Glutamatergic neuron (in vitro differentiated cells): ENCODE measurements at places on chromosomes 1 and 21. TPM values are rescaled to one million over a fixed set of nuclear protein-coding genes. Genes with fewer than 3 reads are reported as not detected.
A peak's percentile ranks its signal among the peaks of the same experiment; 100 is the strongest.

The TMEM269 gene
- 0.32 TPM for total RNA-seq

The FMO5 gene
- total RNA-seq: 0.25 TPM

The GNAT2 gene
- total RNA-seq: not detected

The ITLN2 gene
- not detected for total RNA-seq

The SAMD11 gene
- 46.2 TPM for total RNA-seq

The FMN2 gene
- total RNA-seq: 150 TPM

The B3GALT5 gene
- total RNA-seq: 0.25 TPM

The SPRR1A gene
- not detected for total RNA-seq

The ZNF670 gene
- total RNA-seq: 10.7 TPM

The RAB7B gene
- total RNA-seq: not detected

The FAM131C gene
- 1.1 TPM for total RNA-seq

The LCE1B gene
- total RNA-seq: not detected

GRCh38 chr1:19401535-19401889 lies 83.8 kb downstream of the CAPZB start:
- no peaks in the 10 kb centered on the region for H3K36me3 ChIP-seq
- peaks cover 49% of the 10 kb centered on the region for H3K4me1 ChIP-seq
- peaks cover 14% of the 10 kb centered on the region for H3K27me3 ChIP-seq
- H3K27ac ChIP-seq: no peak overlapping the region

GRCh38 chr1:83931658-83932253 lies 67.2 kb downstream of the TTLL7 start:
- H3K27ac ChIP-seq: no peak overlapping the region
- H3K4me1 ChIP-seq: peaks cover 12% of the 10 kb centered on the region
- no peak for DNase-seq

DNA sequence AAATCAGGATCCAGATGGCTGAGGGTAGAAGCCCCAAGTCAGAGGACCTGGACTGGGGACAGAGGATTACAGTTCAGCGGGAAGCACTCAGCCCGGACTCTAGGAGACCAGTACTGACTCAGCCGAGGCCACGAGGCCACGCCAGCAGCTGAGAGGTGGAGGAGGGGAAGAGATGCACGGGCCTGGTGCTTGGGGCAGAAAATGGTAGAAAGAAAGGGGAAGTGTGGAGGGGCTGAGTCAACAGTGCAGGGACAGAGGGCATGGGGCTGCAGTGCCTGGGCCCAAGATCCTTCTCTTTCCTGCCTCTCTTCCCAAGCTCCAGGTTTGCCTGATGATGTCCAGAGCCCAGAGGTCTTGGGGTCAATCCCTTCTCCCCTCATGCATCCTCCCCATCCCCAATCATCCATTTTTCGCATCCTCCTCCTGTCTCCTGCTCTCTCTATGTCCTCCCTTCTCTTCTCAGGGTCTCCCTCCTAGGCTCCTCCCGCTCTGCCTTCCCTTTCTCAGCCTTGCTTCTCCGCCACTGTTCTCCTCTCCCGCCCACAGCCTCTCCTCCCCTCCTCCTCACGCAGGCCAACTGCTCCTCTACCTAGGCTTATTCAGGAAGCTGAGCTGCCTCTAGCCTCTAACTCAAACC lies 7.7 kb downstream of the ARHGEF2 start:
- H3K36me3 ChIP-seq: peaks cover 5% of the 10 kb centered on the region
- peaks cover 58% of the 10 kb centered on the region for H3K4me1 ChIP-seq
- DNase-seq: no peak
- peak overlapping the region; percentile 77 for H3K27ac ChIP-seq
- H3K27me3 ChIP-seq: peaks cover 30% of the 10 kb centered on the region
- H3K4me3 ChIP-seq: peak overlapping the region; percentile 57

GRCh38 chr21:45463871-45464270 lies 58.9 kb downstream of the COL18A1 start:
- no peak overlapping the region for H3K27ac ChIP-seq
- peaks cover 10% of the 10 kb centered on the region for H3K27me3 ChIP-seq
- H3K4me1 ChIP-seq: peaks cover 6% of the 10 kb centered on the region
- peaks cover 26% of the 10 kb centered on the region for H3K36me3 ChIP-seq

GRCh38 chr1:17201201-17202021 lies 3.5 kb upstream of the PADI1 start:
- H3K4me3 ChIP-seq: no peak overlapping the region
- no peak overlapping the region for H3K27ac ChIP-seq
- H3K36me3 ChIP-seq: no peaks in the 10 kb centered on the region
- no peak for DNase-seq
- no peaks in the 10 kb centered on the region for H3K4me1 ChIP-seq

DNA sequence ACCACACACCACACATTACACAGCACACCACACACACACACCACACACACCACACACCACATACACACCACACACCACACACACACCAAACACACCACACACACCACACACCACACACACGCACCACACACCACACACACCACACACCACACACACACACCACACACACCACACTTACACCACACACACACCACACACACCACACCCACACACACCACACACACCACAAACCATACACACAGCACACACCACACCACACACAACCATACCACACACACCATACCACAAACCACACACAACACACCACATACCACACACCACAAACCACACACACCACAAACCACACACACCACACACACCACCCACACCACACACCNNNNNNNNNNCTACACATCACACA lies 40.9 kb upstream of the SIK1 start:
- no peak for DNase-seq
- H3K36me3 ChIP-seq: no peaks in the 10 kb centered on the region

- no peaks in the 10 kb centered on the region for H3K36me3 ChIP-seq
- no peak for DNase-seq
- H3K27me3 ChIP-seq: no peaks in the 10 kb centered on the region
- H3K4me1 ChIP-seq: peaks cover 5% of the 10 kb centered on the region
- peak overlapping the region; percentile 9 for H3K27ac ChIP-seq
- H3K4me3 ChIP-seq: no peak overlapping the region
Observed at GRCh38 chr1:98706173-98706843, 44.8 kb downstream of the SNX7 start.

GRCh38 chr1:17184822-17185484 lies 20.0 kb upstream of the PADI1 start:
- no peak overlapping the region for H3K4me3 ChIP-seq
- peaks cover 12% of the 10 kb centered on the region for H3K36me3 ChIP-seq
- no peak overlapping the region for H3K27ac ChIP-seq
- no peaks in the 10 kb centered on the region for H3K4me1 ChIP-seq
- no peaks in the 10 kb centered on the region for H3K27me3 ChIP-seq

DNA sequence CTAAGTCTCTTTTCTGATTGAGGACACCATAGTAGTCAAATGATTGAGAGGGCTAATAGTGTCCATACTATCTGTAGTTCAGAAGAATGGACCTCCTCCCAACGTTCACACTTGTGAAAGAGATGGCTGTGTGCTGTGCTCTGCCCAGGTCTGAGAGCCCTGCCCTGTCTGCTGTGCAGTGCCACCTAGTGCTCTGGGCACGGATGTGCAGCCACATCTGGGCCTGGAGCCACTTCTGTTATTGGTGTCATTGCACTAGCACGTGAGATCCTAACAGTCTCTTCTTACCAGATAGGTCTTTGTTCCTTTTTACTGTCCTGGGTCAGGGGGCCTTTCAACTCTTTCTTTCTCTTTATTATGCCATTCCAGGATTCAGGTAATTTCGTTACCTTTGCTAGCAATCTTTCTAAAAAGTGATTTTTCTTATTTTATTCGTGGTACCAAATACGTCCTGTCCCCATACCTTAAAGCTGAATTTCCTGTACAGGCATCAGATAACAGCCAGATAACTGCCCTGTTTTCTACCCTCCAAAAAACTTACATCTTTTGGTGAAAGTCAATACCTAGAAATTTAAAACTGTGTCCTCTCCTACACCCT lies 21.7 kb downstream of the INTS3 start:
- H3K4me3 ChIP-seq: no peak overlapping the region
- H3K27me3 ChIP-seq: no peaks in the 10 kb centered on the region
- H3K27ac ChIP-seq: no peak overlapping the region
- DNase-seq: peak; percentile 84
- peaks cover 3% of the 10 kb centered on the region for H3K4me1 ChIP-seq
- H3K36me3 ChIP-seq: peaks cover 7% of the 10 kb centered on the region

- H3K36me3 ChIP-seq: peaks cover 20% of the 10 kb centered on the region
- DNase-seq: no peak
- peaks cover 7% of the 10 kb centered on the region for H3K27me3 ChIP-seq
- no peak overlapping the region for H3K4me3 ChIP-seq
- no peak overlapping the region for H3K27ac ChIP-seq
Observed at GRCh38 chr1:34800214-34800613, 7.4 kb downstream of the GJA4 start.

GRCh38 chr1:94934551-94934950 lies 7.6 kb upstream of the CNN3 start:
- peaks cover 8% of the 10 kb centered on the region for H3K4me1 ChIP-seq
- no peaks in the 10 kb centered on the region for H3K27me3 ChIP-seq
- no peak for DNase-seq
- H3K27ac ChIP-seq: no peak overlapping the region

- no peak for DNase-seq
- no peaks in the 10 kb centered on the region for H3K27me3 ChIP-seq
- peak overlapping the region; percentile 79 for H3K27ac ChIP-seq
- H3K36me3 ChIP-seq: no peaks in the 10 kb centered on the region
Observed at GRCh38 chr21:14523234-14523633, 22.9 kb downstream of the SAMSN1 start.

- peaks cover 13% of the 10 kb centered on the region for H3K27me3 ChIP-seq
- peaks cover 63% of the 10 kb centered on the region for H3K4me1 ChIP-seq
- no peak for DNase-seq
- peak overlapping the region; percentile 62 for H3K27ac ChIP-seq
- peak overlapping the region; percentile 31 for H3K4me3 ChIP-seq
- peaks cover 3% of the 10 kb centered on the region for H3K36me3 ChIP-seq
Observed at GRCh38 chr1:11284784-11285183, 11.8 kb downstream of the UBIAD1 start.

DNA sequence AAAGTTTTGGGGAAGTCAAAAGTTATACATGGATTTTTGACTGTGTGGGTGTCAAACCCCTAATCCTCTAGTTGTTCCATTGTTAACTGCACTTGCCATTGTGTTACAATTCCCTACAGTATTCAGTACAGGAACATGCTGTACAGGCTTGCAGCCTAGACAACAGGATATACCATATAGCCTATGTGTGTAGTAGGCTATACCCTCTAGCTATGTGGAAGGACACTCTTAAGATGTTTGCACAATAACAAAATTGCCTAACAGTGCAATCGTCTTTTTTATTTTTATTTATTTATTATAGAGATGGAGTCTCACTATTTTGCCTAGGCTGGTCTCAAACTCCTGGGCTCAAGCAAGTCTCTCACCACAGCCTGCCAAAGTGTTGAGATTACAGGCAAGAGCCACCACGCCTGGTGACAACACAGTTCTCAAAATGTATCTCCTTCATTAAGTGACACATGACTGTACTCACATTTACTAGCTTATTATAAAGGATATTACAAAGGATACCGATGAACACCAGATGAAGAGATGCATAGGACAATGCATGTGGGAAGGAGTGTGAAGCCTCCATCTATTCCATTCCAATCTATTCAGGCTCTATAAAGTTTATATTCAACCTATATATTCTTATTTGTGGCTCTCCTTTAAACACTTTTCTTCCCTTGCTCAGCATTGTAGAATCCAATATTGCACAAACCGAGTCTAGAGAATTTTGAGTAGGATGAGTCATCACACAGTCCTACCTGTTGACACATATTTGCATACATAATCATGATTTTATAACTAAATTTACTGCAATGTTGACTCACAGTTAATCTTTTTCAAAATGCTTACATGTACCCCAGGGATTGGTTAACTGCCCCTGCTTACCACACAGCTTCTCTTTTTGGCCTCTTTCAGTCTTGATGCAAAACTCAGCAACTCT lies 28.4 kb upstream of the CEP350 start:
- no peak for DNase-seq
- H3K27ac ChIP-seq: no peak overlapping the region
- H3K27me3 ChIP-seq: no peaks in the 10 kb centered on the region
- H3K4me3 ChIP-seq: no peak overlapping the region
- peaks cover 4% of the 10 kb centered on the region for H3K4me1 ChIP-seq

- H3K4me3 ChIP-seq: no peak overlapping the region
- peaks cover 10% of the 10 kb centered on the region for H3K4me1 ChIP-seq
- DNase-seq: no peak
- H3K36me3 ChIP-seq: no peaks in the 10 kb centered on the region
Observed at GRCh38 chr1:8476006-8476405, 158.1 kb downstream of the SLC45A1 start.

DNA sequence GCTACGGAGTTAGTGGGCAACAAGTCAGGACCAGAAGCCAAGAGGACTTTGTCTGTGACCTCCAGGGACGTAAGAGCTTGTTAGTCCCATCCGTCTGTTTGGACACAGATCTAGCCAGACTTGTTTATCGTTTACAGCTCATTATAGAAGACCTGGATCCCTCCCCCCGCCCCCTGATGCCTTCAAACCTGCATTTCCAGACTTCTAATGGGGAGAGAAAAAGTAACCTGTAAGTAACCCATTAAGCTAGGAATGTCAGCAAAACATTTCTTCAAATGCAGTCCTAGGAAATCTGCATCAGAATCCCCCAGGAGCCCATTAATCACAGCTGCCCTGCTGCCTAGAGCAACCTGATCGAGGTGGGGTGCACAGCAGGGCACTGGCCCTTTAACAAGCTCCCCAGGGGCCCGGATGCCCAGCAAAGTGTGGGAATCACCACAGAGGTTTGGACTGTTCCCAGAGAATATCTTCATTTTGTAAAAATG lies 1.4 kb upstream of the MAD2L2 start:
- H3K4me1 ChIP-seq: peaks cover 30% of the 10 kb centered on the region
- no peak for DNase-seq
- no peaks in the 10 kb centered on the region for H3K36me3 ChIP-seq
- peak overlapping the region; percentile 87 for H3K4me3 ChIP-seq

- H3K36me3 ChIP-seq: no peaks in the 10 kb centered on the region
- no peaks in the 10 kb centered on the region for H3K27me3 ChIP-seq
- no peak overlapping the region for H3K4me3 ChIP-seq
- H3K4me1 ChIP-seq: no peaks in the 10 kb centered on the region
Observed at GRCh38 chr21:15164678-15165303, 100.0 kb upstream of the NRIP1 start.

- peaks cover 21% of the 10 kb centered on the region for H3K27me3 ChIP-seq
- H3K36me3 ChIP-seq: no peaks in the 10 kb centered on the region
- H3K4me1 ChIP-seq: peaks cover 57% of the 10 kb centered on the region
- DNase-seq: peak; percentile 79
- peak overlapping the region; percentile 78 for H3K4me3 ChIP-seq
Observed at GRCh38 chr1:229410692-229411433, 23.0 kb downstream of the ACTA1 start.

DNA sequence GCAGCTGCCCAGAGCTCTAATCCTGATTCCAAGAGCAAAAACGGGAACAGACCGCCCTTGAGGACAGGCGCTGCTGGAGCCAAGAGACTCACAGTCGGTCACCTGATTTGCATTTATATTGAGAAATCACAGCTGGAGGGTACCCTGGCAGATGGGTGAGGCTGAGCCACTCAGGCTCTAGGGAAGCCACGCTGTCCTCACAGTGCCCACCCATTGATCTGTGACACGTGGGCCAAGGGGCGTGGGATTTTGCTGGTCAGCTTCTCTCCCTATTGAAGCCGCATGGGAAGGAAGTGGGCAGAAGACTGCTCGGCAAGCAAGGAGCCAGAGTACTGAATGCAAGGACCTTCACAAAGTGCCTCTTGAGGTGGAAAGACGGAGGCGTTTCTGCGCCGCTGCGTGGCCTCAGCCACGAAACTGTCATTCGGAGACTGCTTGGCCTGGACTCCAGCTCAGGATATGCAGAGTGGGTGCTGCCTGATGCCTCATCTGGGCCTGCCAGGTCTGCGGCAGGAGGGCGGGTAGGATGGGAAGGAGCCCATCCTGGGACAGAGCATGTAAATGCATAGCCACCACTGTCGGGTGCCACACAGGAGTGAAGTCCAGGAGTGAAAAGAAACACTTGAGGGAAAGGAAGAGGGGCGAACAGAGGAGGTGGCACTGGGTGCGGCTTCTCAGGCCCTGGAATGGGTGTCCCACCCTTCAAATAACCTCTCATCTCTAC lies 139.8 kb downstream of the PGBD5 start:
- H3K36me3 ChIP-seq: no peaks in the 10 kb centered on the region
- peaks cover 7% of the 10 kb centered on the region for H3K4me1 ChIP-seq
- peaks cover 5% of the 10 kb centered on the region for H3K27me3 ChIP-seq
- H3K4me3 ChIP-seq: no peak overlapping the region
- H3K27ac ChIP-seq: peak overlapping the region; percentile 62
- DNase-seq: peak; percentile 54
